ENCODE measurements at places on chromosomes 3 and 15.

- DNase-seq = no peak
Measured at GRCh38 chr3:150743508-150743907, 19.5 kb downstream of the SIAH2 start.

DNA sequence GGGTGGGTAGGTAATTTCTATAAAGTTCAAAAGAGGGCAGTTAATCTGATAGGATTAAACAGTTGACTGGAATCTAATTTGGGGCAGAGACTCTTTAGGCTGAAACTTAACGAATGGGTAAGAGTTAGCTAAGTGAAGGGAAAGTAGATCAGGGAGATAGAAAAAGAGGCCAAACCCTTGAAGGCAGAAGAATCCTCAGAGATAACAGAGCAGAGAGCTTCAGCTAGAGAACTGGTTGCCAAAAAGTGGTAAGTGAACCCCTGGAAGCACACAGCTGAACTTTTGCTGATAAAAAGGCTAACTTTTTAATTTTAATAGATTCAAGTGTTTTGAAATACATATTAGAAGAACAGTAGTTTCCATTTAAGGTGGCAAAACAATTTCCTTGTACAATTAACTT lies 99.2 kb downstream of the FHIT start:
- no peak for DNase-seq

- no peak for DNase-seq
Measured at GRCh38 chr15:99071091-99071680, 33.7 kb upstream of the SYNM start.

DNA sequence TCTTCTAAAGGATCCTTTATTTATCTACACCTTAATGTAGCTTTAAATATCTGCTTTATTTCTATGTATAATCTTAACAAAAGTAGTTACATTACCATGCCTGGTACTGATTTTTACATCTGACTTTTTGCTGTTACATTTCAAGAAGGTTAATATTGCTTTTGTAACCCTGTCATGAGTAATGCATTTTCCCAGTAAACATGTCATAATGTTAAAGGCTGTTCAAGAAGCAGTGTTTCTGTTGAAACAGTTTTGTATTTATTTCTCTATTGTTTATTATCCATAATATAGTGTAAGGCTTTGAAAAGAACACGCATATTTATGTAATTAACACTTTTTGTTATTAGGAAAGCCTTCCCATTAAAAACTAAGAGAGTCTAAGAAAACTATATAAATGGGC lies 98.5 kb upstream of the SOX2 start:
- no peak for DNase-seq

DNA sequence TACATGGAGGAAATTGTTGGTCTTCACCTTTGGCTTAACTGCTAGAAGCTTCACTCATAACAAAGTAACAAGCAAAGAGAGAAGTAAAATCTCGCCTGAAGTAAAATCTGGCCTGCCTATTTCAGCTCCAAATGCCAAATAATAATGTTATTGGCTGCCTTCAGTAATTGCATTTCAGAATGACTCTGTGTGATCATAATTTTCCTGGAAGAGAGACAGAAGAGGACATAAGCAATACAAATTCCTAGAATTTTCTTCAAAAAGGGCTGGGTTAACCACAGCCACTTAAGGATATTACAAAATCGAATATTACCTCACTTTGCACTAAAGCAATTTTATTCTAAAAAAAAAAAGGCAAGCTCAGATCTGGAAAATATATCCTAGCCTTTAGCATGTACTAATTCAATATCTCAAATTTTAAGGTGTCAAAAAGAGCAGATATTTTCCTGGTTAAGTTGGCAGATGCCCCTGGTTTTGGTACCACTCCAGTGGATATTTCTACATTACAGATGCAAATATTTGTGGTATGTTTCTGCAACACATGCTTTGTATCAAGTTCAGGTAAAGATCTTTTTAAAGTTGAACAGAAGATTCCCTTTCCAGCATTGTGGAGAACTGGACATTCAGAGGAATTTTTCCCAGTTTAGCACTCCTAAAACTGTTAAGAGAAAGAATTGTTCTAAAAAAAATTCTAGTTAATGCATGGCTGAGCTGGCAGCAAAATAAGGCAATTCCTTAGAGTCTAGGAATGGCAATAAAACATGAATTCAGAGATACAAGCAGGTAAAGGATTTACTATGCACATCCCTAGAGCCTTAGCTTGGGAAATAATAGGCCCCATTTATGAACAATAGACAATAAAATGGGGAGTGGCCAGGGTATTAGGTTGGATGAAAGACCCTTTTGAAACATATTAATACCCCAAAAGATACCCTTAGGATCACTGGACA lies 116.7 kb downstream of the STAC start:
- no peak for DNase-seq

GRCh38 chr3:105700575-105700974 lies 168.2 kb downstream of the CBLB start:
- DNase-seq = no peak

- no peak for DNase-seq
Measured at GRCh38 chr15:64502151-64502550, 41.8 kb downstream of the ZNF609 start.

DNA sequence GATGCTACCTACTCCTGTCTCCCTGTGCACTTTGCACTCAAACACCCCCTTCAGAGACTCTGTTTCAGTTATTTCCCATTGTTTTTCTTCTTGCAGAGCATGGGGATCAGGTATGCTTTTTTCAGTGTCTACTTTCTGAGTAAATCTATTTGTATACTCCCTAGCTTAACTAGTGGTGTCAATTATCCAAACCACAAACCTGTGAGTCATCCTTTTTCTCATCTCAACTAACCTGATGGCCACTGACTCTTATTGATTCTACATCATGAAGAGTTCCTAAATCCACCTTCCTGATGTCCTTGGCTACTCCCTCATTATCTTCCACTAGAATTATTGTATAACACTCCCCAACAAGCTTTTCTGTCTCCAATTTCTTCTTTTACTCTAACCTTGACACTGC lies 68.0 kb downstream of the DIPK2A start:
- DNase-seq = no peak

DNA sequence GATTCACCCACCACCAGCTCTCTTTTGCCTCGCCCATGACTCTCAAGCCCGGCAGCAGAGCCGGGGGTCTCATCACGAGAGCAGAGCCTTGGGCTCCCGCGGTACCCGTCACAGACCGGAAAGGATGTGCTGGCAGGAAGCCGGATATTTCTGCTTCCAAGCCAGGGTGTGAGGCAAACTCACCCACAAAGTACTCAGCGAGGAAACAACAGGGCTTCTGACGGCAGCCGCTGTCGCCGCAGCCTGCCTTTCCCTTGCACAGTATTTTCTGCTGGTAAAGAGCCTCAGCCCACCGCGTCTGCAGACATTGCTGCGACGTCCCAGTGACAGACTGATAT lies 119.9 kb downstream of the NSMCE3 start:
- no peak for DNase-seq

GRCh38 chr3:95002438-95003046 lies 939.7 kb downstream of the NSUN3 start:
- no peak for DNase-seq

- DNase-seq = no peak
Measured at GRCh38 chr3:67006460-67006859, 8.4 kb downstream of the KBTBD8 start.

DNA sequence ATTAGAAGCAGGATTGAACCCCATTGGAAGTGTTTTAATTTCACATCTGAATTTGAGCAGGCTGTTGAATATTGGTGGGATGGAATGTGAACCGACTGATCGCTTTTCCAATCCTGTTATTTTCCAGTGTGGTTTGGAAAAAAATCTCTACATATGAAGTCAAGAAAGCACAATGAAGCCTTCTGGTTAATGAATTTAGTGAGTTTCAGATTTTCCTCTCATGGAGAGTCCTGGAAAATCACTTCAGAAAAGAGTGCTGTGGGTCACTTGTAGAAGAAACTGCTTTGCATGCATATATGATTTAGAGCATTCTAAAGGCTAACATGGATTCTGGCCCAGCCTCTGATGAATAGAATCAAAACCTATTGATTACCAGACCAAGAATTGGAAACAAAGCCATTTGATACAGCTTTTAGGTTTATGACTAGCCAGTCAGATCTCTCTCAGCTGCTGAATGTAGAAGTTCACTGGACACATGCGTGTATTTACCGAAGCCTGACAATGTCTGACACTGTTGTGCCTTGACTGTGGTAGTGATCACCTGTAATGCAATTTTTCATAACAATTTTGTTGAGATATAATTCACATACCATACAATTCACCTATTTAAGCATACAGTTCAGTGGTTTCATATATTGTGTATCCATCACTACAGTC lies 121.9 kb downstream of the FNDC3B start:
- DNase-seq = no peak

DNA sequence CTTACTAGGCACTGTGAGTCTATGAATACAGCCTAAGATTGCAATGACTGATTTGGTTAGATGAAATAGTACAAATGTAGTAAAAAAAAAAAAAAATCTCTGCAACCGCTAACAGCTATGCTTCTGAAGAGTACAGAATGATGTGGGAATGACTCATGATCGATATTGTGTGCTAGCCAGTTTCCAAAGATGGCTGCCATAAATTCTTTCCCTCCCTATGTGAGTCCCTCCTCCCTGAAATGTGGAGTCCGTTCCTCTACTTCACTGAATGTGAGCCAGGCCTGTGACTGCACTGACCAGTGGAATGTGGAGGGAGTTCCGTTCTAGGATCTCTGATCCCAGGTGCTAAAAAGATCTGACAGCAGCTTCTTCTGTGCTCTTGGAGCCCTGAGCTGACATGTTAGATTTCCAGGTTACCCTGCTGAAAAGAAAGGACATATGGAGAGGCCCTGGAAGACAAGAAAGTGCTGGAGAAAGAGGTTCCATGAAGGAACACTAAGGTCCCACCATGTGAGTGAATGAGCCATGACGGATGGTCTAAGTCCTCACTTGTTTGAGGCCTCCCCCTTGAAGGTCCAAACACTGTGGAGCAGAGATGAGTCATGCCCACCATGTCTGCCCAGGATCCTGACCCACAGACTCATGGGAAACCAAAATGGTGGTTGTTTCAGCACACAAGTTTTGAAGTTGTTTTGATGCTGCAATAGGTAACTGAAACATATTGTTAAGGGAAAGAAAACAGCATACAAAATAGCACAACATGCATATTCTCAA lies 46.3 kb downstream of the DGKG start:
- no peak for DNase-seq

DNA sequence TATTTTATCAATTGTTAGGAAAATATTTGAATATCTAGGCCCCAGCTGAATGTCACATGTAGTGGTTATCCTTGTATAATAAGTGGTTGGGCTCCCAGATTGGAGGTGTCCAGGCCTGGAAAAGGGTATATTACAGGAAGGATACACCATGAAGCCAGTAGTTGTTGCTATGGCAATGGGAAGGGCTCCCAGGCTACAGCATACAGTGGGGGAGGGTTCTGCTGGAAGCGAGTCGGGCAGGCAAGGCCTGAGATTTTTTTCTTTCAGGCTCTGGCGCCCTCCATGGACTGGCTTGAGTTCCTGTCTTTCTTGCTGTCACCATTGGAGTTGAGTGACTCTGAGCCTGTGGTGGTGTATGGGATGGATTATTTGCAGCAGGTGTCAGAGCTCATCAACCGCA lies 8.9 kb downstream of the ECE2 start:
- peak; percentile 65 for DNase-seq

- DNase-seq = no peak
Measured at GRCh38 chr3:113125951-113126350, 85.4 kb upstream of the BOC start.

DNA sequence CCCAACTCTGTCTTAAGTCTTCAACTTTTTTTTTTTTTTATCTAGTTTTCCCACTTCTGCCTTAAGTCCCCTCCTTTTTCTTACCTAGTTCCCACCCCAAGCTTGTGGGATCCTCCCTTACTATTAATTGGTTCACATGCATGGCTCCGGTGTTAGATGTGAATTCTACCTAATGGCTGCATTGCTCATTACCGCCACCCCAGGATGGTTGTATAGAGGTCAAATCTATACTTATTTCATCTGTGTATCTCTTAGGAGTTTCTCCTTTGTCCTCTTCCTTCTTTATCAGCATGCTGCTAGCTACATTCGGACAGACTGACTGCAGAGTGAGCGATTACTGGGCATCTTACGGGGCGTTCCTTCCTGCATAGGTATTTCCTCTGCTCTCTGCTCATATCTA lies 605.7 kb upstream of the GRM7 start:
- DNase-seq = peak; percentile 25

- DNase-seq = peak; percentile 72
Measured at GRCh38 chr15:31328969-31329639, 2.5 kb downstream of the KLF13 start.

- no peak for DNase-seq
Measured at GRCh38 chr15:92149465-92149864, 244.2 kb upstream of the ST8SIA2 start.

DNA sequence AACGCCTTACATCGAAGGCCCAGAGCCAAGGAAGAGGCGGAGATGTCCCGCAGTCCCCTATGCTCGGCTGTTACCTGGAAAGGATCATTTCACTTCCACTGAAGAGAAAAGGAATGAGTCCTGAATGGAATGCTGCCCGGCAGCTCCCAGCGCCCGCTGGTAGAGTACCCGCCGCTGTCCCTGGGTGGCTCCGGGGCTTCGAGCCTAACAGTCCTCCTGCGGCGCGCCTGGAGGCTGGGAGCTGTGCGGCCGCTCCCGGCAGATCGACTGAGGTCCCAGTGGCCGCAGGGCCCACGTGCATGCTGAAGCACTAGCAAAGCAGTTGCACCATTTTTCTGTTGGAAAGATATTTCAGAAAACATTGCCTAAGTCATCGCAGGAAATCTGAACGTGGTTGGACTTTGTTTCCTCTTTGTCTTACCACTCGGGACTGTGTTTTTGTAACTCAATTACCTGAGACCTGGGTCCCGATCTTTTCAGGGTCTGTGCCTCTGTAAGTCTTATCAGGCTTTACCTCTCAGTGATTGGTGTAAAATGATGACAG lies 984 bp downstream of the RNU6-1 start:
- no peak for DNase-seq

GRCh38 chr3:56251343-56251945 lies 216.8 kb downstream of the ERC2 start:
- peak; percentile 61 for DNase-seq

GRCh38 chr3:190322604-190323245 lies 479 bp upstream of the CLDN1 start:
- DNase-seq = no peak

- DNase-seq = no peak
Measured at GRCh38 chr15:60928970-60929369, 300.1 kb downstream of the RORA start.

GRCh38 chr3:194105292-194105691 lies 30.7 kb upstream of the HES1 start:
- no peak for DNase-seq

GRCh38 chr15:73564255-73564654 lies 68.9 kb downstream of the NPTN start:
- DNase-seq = no peak

Data from RPMI8226 (cell line).